M059J (cell line): ENCODE measurements at places on chromosomes 3 and 15.
A peak's percentile ranks its signal among the peaks of the same experiment; 100 is the strongest.

DNA sequence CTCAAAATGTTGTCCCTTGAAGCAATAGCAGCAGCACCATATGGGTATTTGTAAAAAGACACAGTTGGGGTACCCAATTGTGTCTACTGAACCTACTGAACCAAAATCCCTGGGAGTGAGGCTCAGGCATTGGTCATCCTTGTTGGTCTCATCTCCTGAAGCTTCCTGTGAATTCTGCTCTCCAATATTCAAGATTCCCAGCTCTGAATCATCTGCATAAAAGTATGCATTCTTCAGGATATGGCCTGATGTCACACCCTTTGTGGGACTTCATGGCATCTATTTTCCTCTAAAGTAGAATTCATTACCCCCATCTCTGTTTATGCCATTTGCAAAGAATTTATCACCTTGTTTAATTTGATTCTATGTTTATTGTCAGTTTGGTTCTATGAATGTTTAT is 13.3 kb upstream of the PTX3 start:
- peak; percentile 50 for DNase-seq

DNA sequence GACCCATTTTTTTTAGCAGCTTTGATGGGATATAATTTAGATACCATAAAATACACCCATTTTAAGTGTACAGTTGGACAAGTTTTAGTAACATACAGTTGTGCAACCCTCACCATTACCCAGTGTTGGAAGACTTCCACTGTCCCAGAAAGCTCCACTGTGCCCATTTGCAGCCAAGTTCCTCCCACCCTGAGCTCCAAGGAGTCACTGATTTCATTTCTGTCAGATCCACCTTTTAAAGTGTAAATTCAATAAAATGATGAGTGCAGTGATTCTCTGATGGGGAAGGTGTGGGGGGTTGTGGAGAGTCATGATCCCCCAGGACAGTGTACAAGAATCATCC is 93.2 kb upstream of the IGF1R start:
- DNase-seq, result no peak

GRCh38 chr3:2714834-2715233 is 395.3 kb downstream of the IL5RA start:
- DNase-seq, result no peak

DNA sequence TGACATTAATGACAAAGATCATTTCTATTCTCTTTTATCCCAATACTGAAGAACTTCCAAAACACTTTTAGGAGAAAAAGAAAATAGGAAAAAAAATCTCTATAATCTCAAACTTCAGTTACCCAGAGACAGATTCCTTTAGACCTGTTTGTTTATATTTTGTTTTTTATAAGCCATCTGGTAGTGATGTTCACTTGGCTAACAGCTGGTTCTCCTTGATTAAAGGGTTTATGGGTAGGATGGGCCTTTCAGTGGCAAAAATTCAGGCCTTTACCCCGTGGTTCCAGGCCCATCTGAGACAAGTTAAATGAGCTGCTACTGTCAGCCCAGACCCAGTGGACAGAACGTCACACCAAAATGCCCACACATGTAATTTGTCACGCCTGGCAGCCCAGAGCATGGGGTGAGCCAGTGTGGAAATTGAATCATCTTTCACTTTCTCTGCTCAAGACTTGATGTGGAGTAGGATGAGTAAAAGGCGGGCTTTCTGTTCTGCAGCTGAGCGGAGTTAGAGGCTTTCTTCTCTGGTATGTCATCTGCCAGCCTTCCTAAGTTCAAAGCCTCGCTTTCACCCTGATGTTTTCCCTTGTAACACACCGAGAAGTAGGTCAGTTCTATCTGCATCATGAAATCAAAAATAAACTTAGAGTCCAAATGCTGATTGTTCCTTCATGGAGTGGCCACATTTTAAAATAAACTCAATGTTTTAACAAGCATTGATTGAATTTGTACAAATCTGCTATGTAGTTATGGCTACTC is 62.5 kb upstream of the SKOR1 start:
- DNase-seq, result no peak

- no peak for DNase-seq
Measured at GRCh38 chr3:22615790-22616189, 587.3 kb upstream of the UBE2E2 start.

DNA sequence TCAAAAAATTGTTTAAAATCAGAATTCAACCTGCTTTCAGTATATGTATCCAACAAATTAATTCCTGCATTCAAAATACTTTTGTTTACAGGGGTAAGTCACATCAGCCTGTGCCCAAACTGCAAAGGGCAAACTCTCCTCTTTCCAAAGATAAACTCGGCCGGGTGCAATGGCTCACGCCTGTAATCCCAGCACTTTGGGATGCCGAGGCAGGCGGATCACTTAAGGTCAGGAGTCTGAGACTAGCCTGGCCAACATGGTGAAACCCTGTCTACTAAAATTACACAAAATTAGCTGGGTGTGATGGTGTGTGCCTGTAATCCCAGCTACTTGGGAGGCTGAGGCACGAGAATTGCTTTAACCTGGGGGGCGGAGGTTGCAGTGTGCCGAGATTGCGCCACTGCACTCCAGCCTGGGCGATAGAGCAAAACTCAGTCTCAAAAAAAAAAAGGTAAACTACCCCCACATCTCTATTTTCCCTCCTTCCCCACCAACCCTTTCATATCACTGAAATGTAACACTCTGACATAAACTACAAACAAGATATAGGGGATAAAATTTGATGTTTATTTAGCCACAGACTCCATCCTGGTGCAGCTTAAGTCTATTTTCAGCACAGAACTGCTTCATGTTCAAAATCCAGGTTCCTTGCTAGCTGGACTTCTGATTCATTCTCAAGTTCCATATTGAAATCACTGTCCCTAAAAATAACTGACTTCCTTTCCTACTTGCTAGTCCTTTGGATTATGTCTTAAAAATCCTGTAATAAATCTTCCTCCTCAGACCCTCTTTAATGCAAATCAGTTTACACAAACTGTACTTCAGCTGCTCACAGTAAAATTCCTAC is 15.4 kb downstream of the UBP1 start:
- no peak for DNase-seq

DNA sequence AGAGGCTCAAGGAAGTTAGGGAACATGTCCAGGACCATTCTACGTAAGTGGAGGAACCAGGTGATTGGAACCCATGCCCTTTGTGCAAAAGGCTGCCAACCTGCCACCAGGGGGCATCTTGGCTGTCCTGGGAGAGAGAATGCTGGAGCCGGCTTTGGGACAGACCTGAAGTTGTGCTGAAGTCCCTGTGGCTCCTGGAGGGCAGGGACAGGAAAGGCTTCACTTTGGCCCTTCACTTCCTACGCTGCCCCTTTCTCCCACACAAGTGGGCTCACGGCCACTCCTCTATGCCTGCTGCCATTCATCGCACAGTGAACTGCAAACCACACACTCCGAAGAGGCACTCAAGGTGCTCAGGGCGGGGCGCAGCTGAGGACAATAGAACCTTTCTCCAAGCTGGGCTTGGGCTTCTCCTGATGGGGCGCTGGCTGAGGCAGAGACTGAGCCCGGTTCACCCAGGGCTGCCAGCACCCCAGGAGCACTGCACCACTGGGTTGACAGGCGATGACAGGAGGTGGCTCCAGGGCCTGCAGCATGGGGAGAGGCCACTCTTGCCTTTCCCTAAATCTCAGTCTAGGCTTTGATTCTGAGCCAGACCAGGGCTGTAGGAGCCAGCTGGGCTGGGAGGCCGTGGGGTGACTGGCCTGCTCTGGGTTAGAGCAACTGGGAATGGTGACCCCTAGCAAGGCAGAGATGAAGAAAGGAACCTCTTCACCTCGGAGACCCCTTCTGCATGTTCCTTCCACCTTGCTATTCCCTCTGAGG is 8.4 kb downstream of the SHF start:
- peak; percentile 42 for DNase-seq

- no peak for DNase-seq
Measured at GRCh38 chr15:68206711-68207151, 1.6 kb upstream of the CALML4 start.

GRCh38 chr3:56025326-56025725 is 442.9 kb downstream of the ERC2 start:
- no peak for DNase-seq

GRCh38 chr3:72082186-72082715 is 297.3 kb upstream of the PROK2 start:
- no peak for DNase-seq
